ENCODE measurements at places on chromosomes 3 and 15.

GRCh38 chr3:110178965-110179364 lies 841.6 kb upstream of the DPPA4 start:
- DNase-seq: no peak

GRCh38 chr3:66949898-66950297 lies 48.2 kb upstream of the KBTBD8 start:
- DNase-seq: no peak

DNA sequence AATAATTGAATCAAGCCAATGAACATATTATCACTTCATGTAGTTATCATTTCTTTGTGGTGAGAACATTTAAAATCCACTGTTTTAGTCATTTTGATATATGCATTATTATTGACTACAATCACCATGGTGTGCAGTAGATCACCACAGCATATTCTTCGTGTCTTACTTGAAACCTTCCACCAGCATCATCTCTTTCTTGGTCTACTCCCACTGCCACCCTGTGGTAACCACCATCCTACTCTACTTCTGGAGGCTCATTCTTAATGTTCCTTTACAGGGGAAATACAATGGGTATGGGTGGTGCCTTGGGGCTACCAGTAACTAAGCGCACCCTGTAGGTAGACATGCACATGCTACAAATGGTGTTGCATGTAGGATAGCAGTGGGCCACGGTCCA lies 25.4 kb downstream of the PXK start:
- DNase-seq: no peak

DNA sequence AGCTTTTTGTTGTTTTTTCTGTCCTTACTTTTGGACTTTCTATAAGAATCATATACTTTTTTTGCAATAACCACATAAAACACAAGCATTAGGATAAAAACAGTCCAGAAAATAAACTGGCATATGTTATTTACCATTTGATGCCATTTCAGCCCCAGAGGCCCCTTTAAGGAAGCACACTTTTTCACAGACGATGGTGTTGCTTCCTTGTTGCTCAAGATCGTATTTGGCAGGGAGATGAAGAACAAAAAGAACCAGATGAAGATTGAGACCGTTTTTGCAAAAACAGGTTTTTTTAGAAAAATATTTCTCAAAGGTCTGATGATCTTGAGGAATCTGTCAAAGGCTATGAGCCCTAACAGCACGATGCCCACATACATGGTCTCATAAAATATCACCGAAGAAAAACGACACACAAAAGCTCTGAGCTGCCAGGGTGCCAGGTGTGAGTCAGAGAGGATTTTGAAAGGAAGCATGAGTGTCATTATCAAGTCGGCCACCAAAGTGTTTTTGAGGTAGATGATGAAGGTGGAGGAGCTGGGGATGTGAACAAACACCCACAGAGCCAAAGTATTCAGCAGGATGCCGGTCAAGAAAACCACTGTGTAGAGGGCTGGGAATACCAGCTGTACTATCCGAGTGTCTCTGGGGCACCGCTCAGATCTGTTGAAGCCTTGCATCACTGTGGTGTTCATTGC lies 902 bp downstream of the P2RY13 start:
- no peak for DNase-seq

DNA sequence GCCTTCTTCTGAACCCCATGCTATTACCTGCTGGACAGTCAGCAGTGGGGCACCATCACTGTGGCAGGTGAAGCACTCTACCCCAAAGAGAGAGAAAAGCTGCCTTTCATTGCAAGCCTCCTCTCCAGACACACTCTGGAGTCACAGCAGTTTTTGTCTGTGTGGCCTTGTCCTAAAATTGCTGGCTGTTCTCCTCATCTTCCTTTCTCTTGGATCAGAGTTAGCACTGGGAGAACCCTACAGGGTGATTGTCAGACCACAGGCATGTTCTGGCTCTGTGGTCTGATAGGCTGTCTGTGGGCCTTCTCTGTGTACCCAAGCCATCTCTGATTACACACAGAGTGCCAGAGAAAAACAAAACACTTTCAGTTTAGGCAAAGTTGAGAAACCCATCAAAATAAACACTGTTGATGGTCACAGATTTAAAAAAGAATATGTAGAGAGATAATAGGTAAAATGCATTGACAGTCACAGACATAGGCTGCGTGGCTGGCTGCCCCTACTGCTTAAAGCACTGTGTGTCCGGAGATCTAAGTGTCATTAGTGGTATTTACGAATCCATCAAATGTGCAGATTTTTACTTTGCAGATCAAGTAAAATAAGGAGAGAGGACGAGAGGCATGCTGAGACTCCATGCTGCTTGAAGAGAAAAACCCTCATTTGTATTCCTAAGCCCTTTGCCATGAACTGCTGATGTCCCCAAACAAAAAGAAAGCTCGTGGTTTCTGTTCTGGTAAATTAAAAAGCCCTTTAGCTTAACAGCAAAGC lies 689.9 kb downstream of the TUSC7 start:
- DNase-seq: no peak
